ENCODE measurements at places on chromosomes 5 and 9.

DNA sequence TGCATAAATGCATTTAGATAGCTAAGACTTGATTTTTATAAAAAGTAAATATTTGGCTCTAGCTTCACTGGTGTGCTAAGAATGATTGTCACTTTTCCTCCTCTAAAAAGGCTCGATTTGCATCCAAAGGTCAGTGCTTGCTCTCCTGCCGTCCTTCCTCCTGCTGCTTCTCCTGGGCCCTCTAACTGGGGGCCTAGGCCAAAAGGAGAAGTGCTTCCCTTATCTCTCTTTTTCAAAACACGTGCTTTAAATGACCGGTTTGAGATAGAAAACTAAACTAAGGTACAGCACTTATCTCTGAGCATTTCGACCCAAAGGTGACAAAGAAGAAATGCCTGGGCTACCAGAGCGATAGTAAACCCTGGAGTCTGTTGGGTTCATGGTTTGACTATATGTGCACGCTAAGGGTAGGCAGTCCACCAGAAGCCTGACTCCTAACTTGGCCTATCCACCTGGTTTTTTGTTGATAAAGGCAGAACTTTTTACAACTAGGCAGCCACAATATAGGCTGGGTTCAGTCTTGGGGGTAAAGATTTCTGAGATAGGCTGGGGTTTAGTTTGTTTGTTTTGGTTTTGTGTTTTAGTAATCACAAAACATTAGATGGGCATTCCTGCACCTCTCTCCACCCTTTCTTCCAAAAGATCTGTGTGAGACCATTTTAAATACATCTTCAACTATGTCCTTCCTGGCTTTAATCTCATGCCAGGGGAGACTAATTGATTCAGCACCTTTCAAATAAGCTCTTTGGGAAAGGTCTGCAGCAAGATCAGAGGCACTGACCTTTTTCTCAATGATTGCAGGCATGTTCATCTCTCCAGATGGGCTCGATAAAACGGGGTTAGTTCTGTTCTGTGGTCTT lies 3.8 kb downstream of the NR2F1-AS1 start:
- DNase-seq = no peak

- no peak for DNase-seq
Measured at GRCh38 chr9:134206311-134207300, 42.2 kb upstream of the RNU6ATAC start.

GRCh38 chr5:168446983-168447619 lies 39.2 kb upstream of the RARS1 start:
- no peak for DNase-seq

GRCh38 chr5:136047858-136048257 lies 19.1 kb downstream of the TGFBI start:
- DNase-seq = no peak

GRCh38 chr5:126454535-126454934 lies 31.3 kb downstream of the GRAMD2B start:
- DNase-seq = no peak

DNA sequence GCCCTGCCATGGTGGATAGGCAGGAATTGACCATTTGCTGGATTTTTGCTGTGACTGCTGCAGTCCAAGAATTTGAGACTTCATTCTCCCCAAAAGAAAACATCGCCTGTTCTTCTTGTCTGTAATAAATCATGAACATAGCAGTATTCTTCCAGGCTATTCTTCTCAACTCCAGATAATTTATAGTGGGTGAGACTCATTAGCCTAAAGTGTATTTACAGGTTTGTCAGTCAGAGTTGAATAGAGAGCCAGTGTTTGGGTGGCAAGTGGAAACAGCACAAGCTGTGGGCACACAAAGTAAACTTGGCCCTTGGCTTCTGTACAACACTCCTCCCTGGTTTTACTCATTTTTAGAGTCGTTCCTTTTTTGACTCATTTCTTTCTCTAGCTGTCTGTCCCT lies 128.2 kb upstream of the VCAN start:
- DNase-seq = no peak
